Hematopoietic multipotent progenitor cell treated with erythropoietin and hydrocortisone succinate and interleukin-3 and kit ligand, for 8 days (in vitro differentiated cells): ENCODE measurements at places on chromosomes 5 and 9.

DNA sequence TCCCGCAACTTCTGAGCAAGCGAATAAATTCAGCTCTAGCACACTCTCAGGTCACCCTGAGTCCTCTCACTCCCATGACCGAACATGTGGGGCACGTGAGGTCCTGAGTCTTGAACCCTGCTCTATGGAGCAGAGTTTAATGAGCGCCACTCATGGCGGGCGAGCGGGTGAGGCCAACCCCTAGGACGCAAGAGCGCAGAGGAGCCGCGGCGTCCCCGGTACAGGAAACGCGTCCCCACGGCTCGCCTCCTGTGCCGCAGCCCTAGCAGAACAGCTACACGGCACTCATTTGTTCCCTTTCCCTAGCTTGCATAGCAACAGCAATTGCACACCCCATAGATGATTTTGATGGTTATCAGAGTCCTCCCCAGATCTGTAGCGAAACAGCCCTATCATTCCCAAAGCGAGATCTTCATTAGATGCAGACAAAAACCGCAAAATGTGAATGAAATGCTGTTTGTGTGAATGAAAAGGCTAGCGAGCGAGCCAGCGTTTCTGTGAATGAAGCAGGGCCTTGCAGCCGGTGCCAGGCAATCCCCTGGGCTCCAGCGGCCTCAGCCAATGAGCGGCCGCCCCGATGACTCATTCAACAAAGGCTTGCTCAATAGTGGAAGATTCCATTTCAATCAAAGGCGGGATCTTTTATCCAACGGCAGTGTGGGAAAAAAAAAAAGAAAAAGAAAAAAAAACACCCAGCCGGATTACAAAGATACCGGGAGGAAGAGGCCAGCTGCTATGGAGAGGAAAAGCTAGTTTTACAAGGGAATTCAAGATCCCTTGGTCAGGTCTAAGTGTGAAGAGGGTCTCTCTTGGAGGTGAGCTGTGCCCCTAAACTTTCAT, 1.5 kb upstream of the SHC3 start:
- DNase-seq, result peak; percentile 57

GRCh38 chr5:144117412-144117811, 53.0 kb downstream of the YIPF5 start:
- no peak for DNase-seq

- DNase-seq, result no peak
These were observed 49.6 kb downstream of the STRBP start for GRCh38 chr9:123218831-123219230.

- no peak for DNase-seq
These were observed 1.7 kb upstream of the TENT4A start for GRCh38 chr5:6711409-6712141.

- DNase-seq, result no peak
These were observed 28.5 kb upstream of the CORO2A start for GRCh38 chr9:98220911-98221310.

- no peak for DNase-seq
These were observed 192.5 kb upstream of the TUT7 start for GRCh38 chr9:86546712-86547111.

- DNase-seq, result no peak
These were observed 475 bp downstream of the DDX31 start for GRCh38 chr9:132669319-132669697.

DNA sequence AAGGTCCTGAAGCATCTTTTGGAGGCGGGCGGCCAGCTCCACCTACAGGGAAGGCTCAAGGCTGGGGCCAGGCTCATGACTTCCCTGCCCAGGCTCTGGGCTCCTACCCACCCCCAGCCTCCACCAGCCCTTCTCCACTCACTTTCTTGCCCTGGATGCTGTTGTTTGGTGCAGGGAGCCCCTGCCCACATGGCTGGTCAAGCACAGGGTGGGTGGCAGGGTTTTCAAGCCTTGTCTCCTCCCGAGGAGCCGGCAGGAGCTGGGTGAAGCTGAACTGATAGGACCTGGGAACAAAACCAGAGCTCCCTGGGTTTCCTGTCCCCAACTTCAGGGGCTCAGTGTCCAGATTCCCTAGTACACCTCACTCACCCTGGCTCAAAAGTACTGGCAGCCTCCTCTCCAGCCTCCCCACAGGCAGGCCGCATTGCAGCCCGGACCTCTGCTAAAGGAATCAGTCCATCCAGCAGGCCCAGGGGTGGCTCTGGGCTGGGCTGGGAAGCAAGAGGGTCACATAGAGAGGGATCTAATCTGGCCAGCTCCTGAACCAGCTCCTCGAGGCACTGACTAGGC, 6.9 kb downstream of the SHROOM1 start:
- no peak for DNase-seq

- DNase-seq, result no peak
These were observed 1079.9 kb upstream of the CDH6 start for GRCh38 chr5:30113542-30113941.

- DNase-seq, result peak; percentile 15
These were observed 58.9 kb downstream of the DAP start for GRCh38 chr5:10702040-10702629.

DNA sequence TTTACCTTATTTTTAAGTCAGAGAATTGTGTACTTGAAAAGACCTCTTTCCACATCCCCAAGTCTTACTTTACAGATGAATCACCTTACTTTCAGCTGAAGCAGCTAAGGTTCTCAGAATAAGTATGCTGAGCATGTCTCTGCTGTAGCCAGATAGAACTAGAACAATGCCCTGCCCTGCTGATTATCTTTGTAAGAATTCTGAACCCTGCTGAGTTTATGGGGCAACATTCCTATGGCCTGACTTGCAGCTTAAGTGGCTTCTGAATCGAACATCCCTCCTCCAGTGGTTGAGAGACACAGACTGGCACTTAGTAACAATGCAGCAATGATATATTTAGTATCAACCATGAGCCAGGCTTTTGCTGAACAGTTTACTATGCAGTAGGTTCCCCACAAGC, 592.0 kb upstream of the WWC1 start:
- peak; percentile 4 for DNase-seq

GRCh38 chr5:94793113-94793815, 174.8 kb downstream of the SLF1 start:
- peak; percentile 9 for DNase-seq

DNA sequence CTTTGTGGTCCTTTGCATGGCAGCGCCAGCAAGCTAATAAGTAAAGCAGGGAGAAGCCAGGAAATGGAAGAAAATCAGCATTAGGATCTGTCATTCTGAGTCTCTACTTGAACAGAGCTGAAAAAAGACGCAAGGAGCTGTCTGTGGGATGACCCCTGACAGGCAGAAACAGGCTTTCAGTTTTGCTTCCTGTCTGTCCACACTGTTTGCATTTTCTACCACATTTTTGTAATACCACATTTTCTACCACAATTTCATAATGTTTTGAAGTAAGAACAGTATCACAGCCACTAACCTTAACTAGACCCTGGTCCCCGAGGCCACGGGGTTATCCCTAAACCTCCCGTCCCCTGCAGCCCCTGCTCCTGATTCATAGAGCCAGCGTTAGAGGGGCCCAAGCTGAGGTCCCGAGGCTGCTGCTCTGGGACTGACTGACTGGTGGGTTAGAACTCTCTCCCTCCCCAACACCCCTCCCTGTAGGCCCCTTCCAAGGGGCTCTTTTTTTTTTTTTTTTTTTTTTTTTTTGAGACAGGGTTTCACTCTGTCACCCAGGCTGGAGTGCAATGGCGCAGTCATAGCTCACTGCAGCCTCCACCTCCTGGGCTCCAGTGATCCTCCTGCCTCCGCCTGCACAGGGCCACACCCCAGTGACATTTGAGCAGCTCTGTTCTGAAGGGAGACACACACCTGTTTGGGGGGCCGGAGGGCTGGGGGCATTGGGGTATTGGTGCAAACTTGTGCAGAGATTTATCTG, 4.0 kb upstream of the CLIC3 start:
- DNase-seq, result no peak

DNA sequence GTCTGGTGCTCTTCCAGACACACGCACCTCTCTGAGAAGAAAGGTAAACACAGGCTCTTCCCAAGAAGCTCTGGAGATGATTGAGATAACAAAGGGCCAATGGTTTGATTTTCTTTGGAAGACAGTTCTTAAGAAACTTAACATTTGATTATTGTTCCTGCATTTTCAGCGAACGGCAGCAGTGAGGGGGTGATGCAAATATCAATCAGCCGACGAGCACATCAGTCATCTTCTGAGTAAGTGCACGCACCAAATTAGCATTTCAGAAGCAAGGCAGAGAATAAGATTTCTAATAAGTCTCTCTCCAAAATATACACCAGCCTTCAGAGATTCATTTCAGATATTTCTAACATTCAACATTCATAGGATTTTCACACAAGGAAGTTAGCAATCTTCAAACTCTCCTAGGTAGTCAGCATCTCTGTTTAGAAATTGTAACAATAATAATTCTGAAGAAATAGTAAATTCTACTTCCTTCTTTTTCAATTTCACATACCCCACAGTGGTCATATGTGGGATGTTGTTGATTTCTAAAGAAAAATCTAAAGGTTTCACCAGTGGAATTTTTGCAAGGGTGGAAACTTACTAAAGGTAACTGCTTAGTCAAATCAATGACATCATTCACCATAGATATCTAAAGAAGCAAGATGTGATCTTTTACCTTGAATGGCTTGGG, 250.3 kb downstream of the SEC61B start:
- DNase-seq, result no peak

GRCh38 chr5:97141539-97141938, 872 bp downstream of the LIX1 start:
- no peak for DNase-seq

DNA sequence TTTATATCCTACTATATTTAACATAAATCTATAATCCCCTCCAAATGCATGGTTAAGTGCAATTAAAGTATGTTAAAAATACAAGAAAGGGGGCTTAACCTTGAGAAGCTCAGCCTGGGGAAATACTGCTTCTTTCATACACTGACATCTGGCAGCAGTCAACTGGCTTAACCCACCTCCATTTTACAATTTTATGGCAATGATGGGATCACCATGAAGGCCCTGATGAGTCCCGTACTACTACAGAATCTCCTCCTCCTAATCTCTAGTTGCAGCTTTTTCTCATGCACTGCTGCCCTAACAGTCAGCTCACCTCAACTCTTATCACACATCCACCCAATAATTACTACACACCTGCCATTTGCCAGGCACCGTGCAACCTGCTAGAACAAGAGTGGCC, 40.9 kb downstream of the ZNF608 start:
- DNase-seq, result no peak
